Fibroblast of mammary gland (primary cell): ENCODE measurements at places on chromosomes 3 and 15.

- DNase-seq, result no peak
Measured at GRCh38 chr3:36743826-36744225, 20.5 kb downstream of the DCLK3 start.

DNA sequence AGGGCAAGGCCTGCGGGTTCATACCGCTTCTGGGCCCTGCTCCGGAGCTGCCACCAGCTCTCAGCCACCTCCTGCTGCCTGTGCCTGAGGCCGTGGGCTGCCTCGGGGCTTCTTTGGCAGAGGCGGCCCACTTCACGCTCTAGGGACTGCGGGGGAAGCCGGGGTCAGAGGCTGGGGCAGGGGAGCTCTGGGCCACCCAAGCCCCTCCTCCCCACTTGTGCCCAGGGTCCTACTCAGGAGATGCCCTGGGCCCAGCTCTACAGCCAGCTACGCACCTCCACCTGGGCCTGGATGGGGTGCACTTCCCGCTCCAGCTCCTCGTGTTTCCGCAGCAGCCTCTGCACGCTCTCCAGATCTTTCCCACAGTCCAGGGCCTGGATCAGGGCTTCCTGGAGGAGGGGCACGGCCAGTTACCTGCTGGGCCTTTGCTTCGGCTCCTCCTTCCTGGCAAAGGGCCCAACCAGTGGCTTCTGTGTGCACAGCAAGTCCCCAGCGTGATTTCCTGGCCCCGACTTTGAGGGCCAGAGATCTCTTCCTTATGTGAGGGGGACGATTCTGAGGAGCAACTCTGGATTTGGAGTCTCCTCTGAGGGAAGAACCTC lies 24.0 kb downstream of the PLA2G4B start:
- no peak for DNase-seq

- no peak for DNase-seq
Measured at GRCh38 chr3:52023860-52024764, 28.4 kb upstream of the RPL29 start.

DNA sequence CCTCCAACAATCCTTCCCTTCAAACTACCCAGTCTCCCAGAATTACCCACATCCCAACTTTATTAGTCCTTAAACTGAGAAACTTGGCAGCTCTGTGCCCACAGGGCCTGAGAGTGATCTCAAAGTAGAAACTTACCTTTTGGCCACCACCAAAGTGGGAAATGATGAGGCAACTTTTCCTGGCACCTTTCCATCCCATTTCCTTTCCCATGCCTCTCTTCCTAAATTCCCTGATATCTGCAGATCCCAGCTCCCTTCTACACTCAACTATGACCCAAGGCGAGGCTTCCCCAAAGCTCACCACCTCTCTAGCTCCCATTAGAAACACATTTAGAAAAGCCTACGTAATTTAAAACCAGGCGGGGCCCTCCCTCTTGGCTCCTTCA lies 271.9 kb downstream of the FOXP1 start:
- DNase-seq, result no peak
